Hepatocyte (in vitro differentiated cells): ENCODE measurements at places on chromosomes 11 and 22. TPM values are rescaled to one million over a fixed set of nuclear protein-coding genes. Genes with fewer than 3 reads are reported as not detected.

SCGB2A2 gene
- not detected in 2 replicates for total RNA-seq

- DNase-seq = no peak
Measured at GRCh38 chr11:30310623-30311022, 12.3 kb upstream of the ARL14EP start.

DNA sequence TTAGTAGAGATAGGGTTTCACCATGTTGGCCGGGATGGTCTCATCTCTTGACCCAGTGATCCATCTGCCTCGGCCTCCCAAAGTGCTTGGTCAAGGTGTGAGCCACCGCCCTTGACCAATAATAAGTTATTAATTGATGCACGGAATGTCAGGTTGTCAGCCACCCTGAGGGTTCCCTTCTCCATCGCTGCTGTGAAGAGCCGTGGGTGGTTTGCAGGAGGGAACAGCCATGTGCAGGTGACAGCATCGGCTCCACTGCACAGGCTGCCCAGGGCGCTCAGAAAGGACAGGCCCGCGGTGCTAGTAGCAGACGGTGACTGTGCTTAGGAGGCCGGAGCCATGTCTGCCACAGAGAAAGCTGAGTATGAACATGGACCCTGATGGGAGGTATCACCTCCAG is 814.0 kb downstream of the BRD1 start:
- DNase-seq = no peak

DNA sequence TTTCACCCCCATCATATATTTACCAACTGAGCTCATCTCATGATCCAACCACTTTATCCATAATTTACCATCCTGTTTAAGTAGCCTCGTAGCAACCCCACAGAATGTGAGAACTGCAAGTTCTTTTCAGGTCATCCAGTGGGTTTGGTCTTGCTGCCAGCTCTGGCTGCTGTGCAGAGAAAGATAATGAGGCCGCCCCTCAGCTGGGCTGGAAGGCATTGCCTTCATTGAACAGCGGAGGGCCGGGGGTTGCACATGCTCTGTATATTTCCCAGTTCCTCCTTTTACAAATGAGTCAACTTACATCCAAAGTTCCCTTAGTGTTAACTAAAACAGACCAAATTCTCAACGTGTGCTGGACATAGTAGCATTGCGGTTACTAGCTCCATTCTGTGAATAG is 96.7 kb downstream of the SYN3 start:
- DNase-seq = no peak

OR6A2 gene
- total RNA-seq = 0.08 and 0.20 TPM in 2 replicates

SCGB1C1 gene
- not detected in 2 replicates for total RNA-seq

DNA sequence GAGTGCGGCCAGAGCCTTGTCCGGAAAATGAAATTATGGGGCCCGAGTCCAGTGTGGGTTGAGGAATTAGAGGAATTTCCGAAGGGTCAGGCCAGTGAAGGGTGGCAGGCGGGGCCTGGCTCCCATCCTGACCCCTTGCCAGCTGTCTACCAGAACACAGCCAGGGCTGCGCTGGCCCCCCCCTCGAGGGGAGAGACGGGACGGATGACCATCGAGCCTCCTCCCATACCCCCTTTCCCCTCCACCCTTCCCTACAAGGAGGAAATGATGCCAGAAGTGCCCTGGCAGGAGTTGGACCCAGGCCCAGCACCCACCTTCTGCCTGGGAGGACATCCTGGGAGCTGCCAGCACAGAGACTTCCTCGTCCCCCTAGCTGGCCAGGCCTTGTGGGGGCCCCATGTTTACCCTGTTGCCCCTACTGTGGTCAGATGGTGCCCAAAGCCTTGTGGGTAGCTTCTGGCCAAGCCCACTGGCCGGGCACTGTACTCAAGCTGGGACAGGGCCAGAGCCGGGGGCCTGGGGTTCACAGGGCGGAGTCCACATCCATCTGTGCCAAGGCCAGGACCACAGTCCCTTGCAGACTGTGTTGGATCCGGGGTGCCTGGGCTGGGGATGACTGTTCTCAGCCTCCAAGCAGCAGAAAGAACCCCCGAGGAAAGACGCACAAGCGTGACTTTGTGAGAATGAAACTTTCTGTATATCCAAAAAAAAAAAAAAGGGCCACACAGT is 20.8 kb downstream of the ARVCF start:
- DNase-seq = no peak

FJX1 gene
- total RNA-seq = 12.4 and 13.5 TPM in 2 replicates

- DNase-seq = no peak
Measured at GRCh38 chr11:73163638-73164174, 21.6 kb upstream of the FCHSD2 start.

IL18 gene
- 9.4 and 10.3 TPM in 2 replicates for total RNA-seq

MUC6 gene
- total RNA-seq = not detected in 2 replicates
